ENCODE measurements at places on chromosomes 3 and 15.

DNA sequence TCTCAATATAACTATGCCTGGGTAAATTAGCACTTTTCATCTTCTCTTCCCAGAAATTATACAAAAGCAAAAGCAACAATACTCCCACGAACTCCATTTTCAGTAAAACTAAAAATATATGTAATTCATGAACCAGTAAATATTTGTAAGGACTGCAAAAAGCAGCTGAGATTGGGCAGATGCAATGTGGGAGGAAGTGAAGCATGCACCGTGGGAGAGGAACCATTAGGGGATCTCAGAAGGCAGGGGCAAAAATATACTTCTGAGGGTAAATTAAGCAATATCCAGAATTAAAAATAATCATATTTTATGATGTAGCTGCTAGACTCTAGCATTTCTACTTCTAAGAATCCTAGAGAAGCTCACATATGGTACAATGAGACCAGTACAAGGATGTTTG, 20.2 kb downstream of the CFAP91 start:
- no peak overlapping the region for H3K27ac ChIP-seq
- no peak overlapping the region for H3K4me3 ChIP-seq
- no peak for DNase-seq
- no peaks in the 10 kb centered on the region for H3K4me1 ChIP-seq

GRCh38 chr3:118527514-118528044, 507.1 kb downstream of the IGSF11 start:
- no peaks in the 10 kb centered on the region for H3K27me3 ChIP-seq
- peaks cover 9% of the 10 kb centered on the region for H3K4me1 ChIP-seq
- no peak overlapping the region for H3K4me3 ChIP-seq
- no peaks in the 10 kb centered on the region for H3K36me3 ChIP-seq
- DNase-seq, result no peak

- peaks cover 4% of the 10 kb centered on the region for H3K27me3 ChIP-seq
- H3K4me1 ChIP-seq, result no peaks in the 10 kb centered on the region
- H3K4me3 ChIP-seq, result no peak overlapping the region
- H3K36me3 ChIP-seq, result no peaks in the 10 kb centered on the region
Observed at GRCh38 chr3:140166861-140167599, 232.0 kb downstream of the CLSTN2 start.

DNA sequence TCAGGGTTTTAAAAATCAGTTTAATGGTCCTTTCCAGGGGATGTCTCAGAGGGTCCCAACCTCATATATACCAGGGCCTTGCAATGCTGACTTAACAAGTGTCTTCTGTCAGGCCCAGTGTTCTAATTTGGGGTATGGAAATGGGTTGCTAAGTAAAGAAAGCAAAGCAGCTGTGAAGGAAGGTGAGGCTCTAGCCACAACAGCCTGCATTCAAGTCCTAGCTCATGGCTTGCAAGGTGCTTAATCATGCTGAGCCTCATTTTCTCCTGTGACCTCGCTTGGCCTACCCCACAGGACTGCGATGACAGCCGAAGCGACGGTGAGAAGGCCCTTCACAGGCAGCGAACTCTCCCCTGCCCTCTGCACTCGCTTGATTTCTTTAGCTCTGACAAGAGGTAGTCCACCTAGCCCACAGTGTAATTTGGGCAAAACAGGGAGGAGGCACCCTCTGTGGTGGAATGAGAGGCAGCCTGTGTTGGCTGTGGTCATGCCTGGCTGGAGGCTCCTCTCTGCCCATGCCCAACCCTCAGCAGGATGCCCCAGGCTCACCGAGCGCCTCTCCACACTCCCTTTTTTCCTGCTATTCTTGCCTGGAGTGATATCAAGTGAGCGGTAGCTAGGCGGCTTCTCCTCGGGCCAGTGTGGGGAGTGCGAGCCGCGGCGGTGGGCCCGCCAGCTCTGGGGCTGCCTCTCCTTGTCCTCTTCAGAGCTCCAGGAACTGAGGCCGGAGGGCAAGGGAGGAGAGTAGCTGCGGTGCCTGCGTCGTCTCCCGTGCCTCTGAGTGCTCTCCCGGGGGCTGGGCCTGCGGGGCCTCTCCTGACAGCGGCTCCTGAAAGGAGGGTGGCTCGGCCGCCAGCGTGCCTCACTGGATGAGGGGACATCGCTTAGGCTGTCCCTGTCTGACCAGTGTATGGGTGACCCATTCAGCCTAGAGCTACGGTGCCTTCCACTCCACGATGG, 29.2 kb downstream of the ILDR1 start:
- H3K27ac ChIP-seq, result no peak overlapping the region
- no peak overlapping the region for H3K4me3 ChIP-seq
- H3K27me3 ChIP-seq, result peaks cover under 1% of the 10 kb centered on the region
- H3K36me3 ChIP-seq, result no peaks in the 10 kb centered on the region

GRCh38 chr3:88151358-88151757, 1.6 kb downstream of the C3orf38 start:
- H3K4me3 ChIP-seq, result peak overlapping the region; percentile 97
- no peak overlapping the region for H3K27ac ChIP-seq
- peaks cover 41% of the 10 kb centered on the region for H3K36me3 ChIP-seq
- DNase-seq, result no peak

DNA sequence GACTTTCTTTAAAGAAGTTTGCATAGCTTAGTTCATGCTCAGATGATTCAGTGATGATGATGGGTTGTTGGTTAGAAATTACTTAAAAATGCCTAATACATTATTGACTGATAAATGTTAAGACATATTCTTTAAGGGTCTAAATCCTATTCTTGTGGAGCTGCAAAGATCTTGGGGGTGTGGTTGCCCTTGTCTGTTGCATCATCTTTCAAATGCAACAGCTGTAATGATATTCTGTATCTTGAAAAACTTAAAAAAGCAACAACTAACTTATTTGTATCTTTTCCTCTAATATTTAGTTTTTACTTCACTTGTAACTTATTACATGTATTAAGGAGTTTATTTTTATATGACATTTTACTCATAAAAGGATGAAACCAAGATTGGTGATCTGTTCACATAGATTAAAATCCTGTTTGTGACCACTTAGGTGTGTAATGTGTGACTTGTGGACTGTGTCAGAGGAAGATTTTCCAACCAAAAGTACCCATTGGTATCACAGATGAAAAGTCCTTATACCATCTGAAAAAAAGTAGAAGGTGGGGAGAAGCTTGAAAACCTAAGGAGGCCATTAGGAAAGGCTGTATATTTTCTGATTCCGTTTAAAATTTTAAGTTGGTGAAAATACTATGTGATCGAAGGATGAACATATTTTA, 142.8 kb downstream of the IGF1R start:
- H3K27me3 ChIP-seq, result peaks cover 3% of the 10 kb centered on the region
- H3K27ac ChIP-seq, result no peak overlapping the region
- no peak overlapping the region for H3K4me3 ChIP-seq
- H3K4me1 ChIP-seq, result peaks cover 86% of the 10 kb centered on the region

DNA sequence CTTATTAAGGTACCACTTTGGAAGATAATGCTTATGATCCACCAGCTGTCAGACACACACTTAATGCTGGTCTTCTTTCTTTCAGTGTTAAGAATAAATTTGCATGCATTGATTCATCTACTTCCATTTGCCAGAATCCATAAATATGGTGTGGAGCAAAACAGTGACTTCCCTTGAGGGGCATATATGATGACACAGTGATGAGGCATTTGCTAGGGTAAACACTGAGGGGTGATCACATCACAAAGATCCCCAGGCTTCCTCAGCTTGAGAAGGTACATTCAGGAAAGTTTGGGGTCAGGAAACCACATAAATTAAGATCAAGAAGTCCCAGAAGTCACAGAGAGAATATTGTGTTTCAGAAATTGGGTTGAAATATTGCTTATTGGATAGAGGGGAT, 9.9 kb upstream of the ZBED2 start:
- H3K4me3 ChIP-seq, result no peak overlapping the region
- no peak overlapping the region for H3K27ac ChIP-seq
- H3K4me1 ChIP-seq, result peaks cover 6% of the 10 kb centered on the region
- DNase-seq, result no peak
- no peaks in the 10 kb centered on the region for H3K36me3 ChIP-seq
- no peaks in the 10 kb centered on the region for H3K27me3 ChIP-seq

- peaks cover 5% of the 10 kb centered on the region for H3K36me3 ChIP-seq
- H3K27ac ChIP-seq, result no peak overlapping the region
- DNase-seq, result no peak
- peak overlapping the region; percentile 80 for H3K4me3 ChIP-seq
- peaks cover 58% of the 10 kb centered on the region for H3K27me3 ChIP-seq
- H3K4me1 ChIP-seq, result no peaks in the 10 kb centered on the region
Observed at GRCh38 chr3:157543501-157544035, 40.4 kb upstream of the VEPH1 start.

GRCh38 chr3:67531181-67532101, 123.0 kb downstream of the SUCLG2 start:
- H3K36me3 ChIP-seq, result peaks cover 7% of the 10 kb centered on the region
- DNase-seq, result no peak
- no peak overlapping the region for H3K27ac ChIP-seq
- H3K27me3 ChIP-seq, result no peaks in the 10 kb centered on the region

DNA sequence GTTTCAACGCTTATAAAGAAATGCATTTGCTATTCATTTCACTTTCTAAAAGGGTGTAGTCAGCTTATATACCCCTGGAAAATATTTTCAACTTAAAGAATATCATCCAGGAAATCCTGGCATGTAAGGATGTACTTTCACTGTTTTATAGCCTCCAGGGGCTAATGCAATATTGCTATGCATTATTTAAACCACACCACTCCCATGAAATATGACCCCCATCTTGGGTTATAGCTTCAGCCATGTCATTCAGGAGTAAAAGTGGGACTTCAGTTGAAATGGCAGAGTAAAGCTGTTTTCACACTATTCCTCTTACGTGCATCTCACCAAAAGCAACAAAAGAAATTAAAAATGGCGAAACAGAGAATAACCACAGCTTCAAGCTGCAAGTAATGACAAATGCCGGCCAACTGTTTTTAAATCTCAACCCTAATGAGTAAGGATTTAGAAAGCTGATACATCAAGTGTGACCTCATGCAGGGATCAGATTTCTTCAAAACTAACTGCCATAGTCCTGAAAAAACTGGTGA, 84.5 kb downstream of the COL6A6 start:
- no peaks in the 10 kb centered on the region for H3K27me3 ChIP-seq
- H3K4me3 ChIP-seq, result no peak overlapping the region
- no peaks in the 10 kb centered on the region for H3K36me3 ChIP-seq
- DNase-seq, result no peak
- peaks cover 16% of the 10 kb centered on the region for H3K4me1 ChIP-seq

DNA sequence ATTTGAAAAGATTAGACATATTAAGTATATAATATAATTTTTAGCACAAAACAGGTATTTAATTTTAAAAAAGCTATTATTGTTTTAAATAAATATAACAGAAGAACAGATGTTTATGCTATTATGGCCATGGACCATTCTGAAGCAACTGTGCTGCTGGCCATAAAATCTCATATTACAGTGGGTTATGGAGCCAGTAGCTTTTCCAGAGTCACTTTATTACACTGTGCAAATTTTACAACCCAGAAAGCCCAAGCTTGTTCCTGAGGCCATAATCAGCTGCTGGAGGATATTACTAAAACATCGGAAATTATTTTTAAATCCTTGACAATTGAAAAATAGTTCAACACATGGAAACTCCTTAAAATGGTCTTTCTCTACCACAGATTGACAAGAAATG, 557.3 kb upstream of the KCNMB2 start:
- H3K4me3 ChIP-seq, result no peak overlapping the region
- H3K36me3 ChIP-seq, result no peaks in the 10 kb centered on the region
- no peak overlapping the region for H3K27ac ChIP-seq

DNA sequence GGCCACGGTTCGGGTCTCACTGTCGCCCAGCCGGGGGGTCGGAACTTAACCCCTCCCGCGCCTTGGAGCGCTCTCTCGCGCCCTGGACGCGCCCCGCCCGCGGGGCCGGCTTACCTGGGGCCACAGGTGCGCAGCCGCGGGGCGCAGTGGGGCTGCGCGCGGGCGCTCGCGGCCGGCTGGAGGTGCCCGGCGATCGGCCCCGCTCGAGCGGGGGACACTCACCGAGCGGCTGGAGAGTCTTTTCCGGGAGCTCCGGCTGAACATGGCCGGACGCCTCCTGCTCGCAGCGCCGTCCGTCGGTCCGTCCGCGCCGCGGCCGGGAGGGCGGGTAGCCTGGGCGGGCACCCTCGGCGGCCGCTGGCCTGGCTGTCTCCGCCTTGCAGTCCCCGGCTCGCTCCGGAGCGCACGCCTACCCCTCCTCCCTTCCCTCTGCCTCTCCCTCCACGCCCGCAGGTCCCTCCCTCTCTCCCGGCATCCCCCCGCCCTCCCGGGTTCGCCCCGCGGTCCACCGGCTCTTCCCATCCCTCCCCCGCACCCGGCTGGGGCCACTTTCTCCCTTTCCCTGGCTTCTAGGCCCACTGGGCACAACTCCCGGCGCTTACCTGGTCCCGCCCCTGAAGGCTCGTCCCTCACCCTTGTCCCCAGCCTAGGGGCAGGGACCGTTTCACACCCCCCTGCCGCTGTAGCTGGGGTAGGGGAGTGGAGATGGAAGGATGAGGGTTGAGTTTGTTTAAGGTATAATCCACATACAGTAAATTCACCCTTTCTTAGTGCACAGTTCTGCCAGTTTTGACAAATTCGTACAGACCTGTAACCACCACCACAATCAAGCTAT, 220.1 kb upstream of the PRICKLE2 start:
- H3K27me3 ChIP-seq, result peaks cover 23% of the 10 kb centered on the region
- H3K36me3 ChIP-seq, result no peaks in the 10 kb centered on the region
- peak; percentile 85 for DNase-seq
- H3K4me1 ChIP-seq, result peaks cover 48% of the 10 kb centered on the region

DNA sequence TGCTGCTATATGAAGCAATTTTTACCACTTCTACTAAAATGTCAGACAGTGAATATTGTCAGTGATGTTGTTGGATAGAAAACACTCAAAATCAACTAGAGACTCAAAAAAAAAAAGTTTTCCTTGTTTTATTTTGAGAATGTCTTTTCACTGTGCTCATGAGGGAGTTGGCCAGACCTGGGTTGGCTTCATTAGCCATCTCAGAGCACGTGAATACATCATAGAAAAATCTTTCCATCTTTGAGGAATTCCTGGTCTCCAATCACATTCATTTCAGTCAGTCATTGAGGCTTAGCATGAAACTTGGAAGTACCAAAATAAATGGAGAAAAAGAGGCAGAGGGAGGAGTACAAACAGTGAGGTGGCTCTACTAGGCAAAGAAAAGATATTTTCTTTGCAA, 57.6 kb upstream of the CMSS1 start:
- H3K4me1 ChIP-seq, result no peaks in the 10 kb centered on the region
- H3K4me3 ChIP-seq, result no peak overlapping the region
- DNase-seq, result no peak
- peaks cover 5% of the 10 kb centered on the region for H3K27me3 ChIP-seq
- H3K27ac ChIP-seq, result no peak overlapping the region

GRCh38 chr15:84747416-84748273, 747 bp upstream of the ZNF592 start:
- H3K36me3 ChIP-seq, result no peaks in the 10 kb centered on the region
- peak; percentile 71 for DNase-seq
- H3K27me3 ChIP-seq, result peaks cover 3% of the 10 kb centered on the region
- H3K27ac ChIP-seq, result peak overlapping the region; percentile 90
- peak overlapping the region; percentile 95 for H3K4me3 ChIP-seq
- H3K4me1 ChIP-seq, result peaks cover 60% of the 10 kb centered on the region

DNA sequence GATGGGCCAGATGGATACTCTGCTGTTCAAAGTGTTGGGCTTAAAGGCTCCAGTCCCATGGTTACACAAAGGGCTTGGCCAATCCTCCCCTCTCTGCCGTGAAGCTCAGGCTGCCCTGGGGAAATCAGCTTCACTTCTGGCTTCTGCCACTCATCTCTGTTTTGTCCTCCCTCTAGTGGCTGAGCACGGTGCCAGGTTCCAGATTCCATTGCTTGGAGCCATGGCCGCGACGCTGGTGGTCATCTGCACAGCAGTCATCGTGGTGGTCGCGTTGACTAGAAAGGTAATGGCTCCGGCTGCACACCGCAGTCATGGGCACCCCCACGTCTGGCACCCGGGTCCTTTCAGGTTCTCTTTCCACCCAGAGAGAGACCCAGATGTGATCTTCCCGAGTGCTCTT, 5.6 kb downstream of the TIGIT start:
- H3K27me3 ChIP-seq, result peaks cover 8% of the 10 kb centered on the region
- H3K4me3 ChIP-seq, result no peak overlapping the region
- no peaks in the 10 kb centered on the region for H3K36me3 ChIP-seq
- H3K27ac ChIP-seq, result no peak overlapping the region
- H3K4me1 ChIP-seq, result no peaks in the 10 kb centered on the region
